ENCODE measurements at places on chromosomes 6 and 20.
A peak's percentile ranks its signal among the peaks of the same experiment; 100 is the strongest.

DNA sequence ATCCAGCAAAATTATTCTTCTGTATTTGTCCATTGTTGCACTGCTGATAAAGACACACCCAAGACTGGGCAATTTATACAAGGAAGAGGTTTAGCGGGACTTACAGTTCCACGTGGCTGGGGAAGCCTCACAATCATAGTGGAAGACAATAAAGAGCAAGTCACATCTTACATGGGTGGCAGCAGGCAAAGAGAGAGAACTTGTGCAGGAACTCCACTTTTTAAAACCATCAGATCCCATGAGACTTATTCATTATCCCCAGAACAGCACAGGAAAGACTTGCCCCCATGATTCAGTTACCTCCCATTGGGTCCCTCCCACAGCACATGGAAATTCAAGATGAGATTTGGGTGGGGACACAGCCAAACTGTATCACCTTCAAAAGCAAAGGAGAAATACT is 286.5 kb upstream of the ECI2 start:
- no peak for DNase-seq

GRCh38 chr6:155959898-155960495 is 504.4 kb upstream of the NOX3 start:
- no peak for DNase-seq

DNA sequence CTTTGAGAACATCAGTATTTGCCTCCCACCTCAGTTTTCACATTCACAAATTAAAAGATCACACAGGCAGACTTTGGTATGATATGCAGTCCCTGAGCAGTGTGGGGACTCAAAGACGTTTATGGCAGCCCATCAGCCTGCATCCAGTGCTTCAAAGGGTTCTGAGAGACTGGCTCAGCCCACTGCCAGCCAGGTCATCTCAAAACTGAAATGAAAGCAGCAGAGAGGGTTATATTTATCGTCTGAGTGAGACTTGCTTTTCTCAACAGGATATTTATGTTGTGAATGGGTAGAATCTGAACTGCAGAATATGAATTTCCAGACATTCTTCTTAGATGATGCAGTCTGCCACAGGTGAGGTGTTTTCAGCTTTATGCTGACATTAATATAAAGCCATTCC is 159.8 kb downstream of the NRN1 start:
- DNase-seq = no peak

GRCh38 chr20:58649288-58650180 is 1.5 kb upstream of the STX16 start:
- DNase-seq = no peak

- DNase-seq = no peak
These were observed 18.3 kb downstream of the CAPN11 start for GRCh38 chr6:44176762-44177509.

DNA sequence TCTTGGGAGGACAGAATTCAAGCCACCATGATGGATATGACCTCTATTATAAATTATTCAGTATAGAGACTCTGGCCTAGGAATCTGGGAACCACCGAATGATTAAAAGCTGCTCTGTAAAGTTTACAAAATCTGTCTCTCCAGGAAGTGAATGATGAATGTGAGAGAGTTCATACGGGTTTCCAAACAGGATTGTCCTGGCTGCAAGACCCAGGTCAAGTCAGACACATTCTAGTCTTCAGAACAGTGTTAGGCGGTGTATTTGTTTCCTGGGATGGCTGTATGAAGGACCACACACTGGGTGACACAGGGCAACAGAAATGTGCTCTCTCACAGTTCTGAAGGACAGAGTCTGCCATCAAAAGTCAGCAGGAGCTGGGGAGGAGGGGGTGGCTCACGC is 222.4 kb downstream of the ZNF217 start:
- DNase-seq = no peak

GRCh38 chr6:123509112-123509511 is 127.6 kb downstream of the TRDN start:
- no peak for DNase-seq

GRCh38 chr20:10716855-10717254 is 43.1 kb upstream of the JAG1 start:
- peak; percentile 70 for DNase-seq

- no peak for DNase-seq
These were observed 556.5 kb downstream of the DHX35 start for GRCh38 chr20:39518654-39519053.

- no peak for DNase-seq
These were observed 251.3 kb downstream of the ANKRD60 start for GRCh38 chr20:57977141-57977540.

DNA sequence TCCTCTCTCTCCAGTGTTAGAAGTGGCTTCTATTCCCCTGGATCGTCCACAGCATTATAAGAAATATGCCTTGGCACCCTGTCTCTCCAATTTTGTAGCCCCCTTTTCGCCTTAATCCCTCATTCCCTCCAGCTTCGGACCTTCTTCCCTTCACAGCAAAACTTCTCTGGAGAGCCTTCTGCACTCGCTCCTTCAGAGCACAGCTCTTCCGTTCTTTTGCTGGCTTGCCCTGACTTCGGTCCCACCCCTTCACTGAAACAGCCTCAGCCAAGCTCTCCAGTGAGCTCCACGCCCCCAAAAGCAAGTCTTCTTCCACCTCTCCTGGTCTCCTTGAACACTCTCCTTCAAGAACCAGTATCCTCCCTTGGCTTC is 134.7 kb upstream of the RNF24 start:
- DNase-seq = peak; percentile 78

DNA sequence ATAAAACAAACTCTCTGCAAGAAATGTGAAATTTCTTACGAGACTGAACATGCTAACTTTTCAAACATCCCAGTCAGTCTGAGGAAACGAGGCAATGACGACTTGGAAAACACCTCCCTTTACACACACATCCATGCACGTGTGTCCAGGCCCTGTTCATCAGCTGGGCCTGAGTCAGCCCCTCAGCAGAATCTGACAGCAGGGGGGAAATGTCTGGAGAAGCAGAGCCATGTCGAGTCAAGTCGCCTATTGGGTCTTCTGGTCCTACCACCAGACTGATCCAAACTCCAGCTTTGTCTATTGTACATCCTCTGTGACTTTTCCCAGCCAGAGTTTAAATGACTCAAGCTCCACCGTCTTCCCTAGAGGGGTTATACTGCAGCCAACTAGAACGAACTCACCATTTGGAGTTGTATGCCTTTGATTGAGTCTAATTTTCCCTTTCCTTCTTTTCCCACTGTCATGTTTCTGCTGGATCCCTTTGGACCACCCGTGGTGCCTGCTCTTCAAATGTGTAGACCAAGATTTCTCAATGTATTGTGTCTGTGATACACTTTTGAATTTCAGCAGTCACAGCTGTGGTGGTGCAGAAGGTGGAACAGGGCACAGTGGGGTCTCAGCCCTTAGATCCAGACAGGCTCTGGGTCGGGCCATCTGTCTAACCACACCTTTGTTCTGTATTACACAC is 254.0 kb downstream of the CDC5L start:
- peak; percentile 65 for DNase-seq

Data from choroid plexus epithelial cell (primary cell).